ENCODE measurements at places on chromosomes 3 and 15.

DNA sequence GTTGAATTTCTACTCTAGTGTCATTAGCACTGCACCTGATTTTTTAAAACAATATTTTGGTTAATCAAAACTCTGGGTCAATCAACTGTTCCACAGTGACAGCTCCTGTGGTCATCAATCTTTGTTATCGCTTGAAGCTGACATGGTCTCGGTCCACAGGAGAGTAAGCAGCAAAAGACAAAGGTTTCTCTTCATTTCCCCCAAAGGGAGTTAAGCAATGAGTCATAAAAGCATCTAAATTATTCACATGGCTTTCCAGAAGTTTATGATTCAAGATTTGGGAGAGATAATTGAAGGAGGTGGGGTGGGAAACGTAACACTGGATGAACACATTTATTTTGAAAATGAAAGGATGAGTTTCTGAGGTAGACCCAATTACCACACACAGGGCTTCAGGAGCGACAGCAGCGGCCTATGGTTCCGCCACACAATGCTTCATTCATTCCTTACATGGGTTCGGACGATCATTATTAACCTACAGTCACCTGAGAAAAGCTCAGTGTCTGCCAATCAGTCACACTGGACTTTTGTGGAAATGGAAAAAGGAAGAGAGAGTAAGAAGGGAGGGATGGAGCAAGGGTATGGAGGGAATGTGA, 505.1 kb downstream of the FHIT start:
- DNase-seq = no peak

DNA sequence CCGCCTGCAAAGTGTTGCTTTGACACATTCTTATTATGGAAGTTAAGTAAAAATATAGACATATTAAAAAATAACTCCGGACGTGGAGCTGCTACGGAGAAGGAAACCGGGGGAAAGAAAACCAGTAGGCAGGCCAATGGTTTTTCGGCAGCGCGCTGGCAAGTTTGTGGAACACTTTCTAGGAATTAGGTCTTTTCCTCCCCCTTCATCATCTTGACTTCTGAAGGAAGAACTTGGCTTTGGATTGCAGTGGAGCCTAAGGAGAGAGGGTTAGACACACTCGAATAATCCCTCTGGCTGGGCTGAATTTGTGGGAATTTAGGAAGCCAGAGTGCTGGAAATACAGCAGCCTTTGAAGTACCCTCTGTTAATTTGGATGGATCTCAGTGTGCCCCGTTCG, 317 bp downstream of the ROBO2 start:
- DNase-seq = no peak

GRCh38 chr3:194691481-194692283, 6.0 kb downstream of the FAM43A start:
- no peak for DNase-seq

DNA sequence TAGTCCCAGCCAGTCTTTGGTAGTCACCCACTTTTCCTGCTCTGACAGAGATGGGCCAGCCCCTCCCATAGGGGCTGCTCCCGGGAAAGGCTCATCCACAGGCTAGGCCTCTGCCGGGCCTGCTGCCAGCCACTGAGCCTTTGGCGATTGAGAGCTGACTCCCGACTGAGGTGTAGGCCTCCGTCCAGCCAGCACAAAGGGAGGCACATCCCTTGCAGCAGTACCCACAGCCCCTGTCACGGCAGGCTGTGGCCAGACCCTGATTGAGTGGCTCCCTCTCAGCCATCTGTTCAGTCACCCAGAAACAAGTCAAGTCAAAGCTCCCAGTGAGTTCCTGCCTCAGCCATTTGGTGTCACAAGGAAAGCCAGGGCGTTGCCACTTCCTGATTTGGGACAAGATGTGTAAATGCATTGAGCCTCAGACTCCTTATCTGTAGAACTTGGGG, 6.2 kb upstream of the PAK6 start:
- DNase-seq = peak; percentile 45

GRCh38 chr3:10395671-10396070, 74.8 kb upstream of the SEC13 start:
- DNase-seq = no peak

GRCh38 chr3:108602935-108603294, 13.4 kb downstream of the DZIP3 start:
- no peak for DNase-seq

- no peak for DNase-seq
These were observed 6.4 kb downstream of the C3orf52 start for GRCh38 chr3:112092496-112093179.

DNA sequence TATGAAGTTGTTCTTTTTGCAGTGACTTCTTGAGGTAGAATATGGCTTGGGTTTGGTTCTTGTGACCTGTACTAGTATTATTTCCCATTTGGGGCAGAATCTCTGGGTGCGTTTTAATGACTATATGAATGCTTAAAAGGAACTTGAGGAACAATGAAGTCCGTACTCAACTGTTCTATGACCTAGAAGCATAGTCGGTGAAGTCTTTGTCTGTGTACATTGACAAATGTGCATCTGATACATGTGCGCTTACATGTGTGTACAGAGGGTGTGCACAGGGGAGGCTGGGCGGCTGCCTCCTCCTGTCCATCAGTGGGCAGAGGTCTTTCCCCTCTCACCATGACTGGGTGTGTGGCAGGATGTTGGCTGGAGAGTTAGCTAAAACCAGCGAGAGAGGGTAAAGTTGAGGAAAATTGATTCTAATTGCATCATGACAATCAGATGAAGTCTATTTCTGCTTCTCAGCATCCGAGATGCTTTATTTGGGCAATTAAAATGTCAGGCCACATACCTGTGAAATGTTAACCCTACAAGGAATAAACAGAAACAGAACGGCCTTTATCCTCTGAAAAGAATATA, 1.0 kb upstream of the NR2F2 start:
- DNase-seq = peak; percentile 51

DNA sequence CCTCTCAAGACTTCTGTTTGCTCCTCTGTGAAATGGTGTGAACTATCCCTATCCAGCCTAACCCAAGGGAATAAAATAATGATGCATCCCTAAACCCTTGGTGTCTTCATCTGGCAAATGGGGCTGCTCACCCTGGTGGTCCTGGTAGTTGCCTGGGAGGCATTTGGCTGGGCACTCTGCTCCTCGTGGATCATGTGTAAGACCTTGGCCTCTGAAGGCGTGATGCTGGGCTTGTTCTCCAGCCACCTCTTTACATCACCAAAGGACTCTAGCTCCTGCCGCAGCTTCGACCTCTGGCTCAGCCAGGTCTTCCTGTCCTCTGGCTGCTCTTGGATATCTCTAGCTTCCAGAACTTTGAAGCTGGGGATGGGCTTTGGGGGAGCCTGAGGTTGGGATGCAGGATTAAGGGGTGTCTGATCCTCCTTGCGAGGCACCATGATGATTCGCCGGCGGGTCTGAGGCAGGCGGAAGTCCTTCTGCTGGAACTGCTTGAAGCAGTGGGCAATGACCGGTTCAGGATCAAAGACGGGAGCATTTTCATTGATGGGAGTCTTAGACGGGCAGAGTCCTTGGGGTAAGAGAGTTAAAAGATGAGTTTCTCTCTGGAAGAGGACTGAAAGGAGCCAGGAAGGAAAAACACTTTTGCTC, 7.1 kb downstream of the EFCAB12 start:
- no peak for DNase-seq

DNA sequence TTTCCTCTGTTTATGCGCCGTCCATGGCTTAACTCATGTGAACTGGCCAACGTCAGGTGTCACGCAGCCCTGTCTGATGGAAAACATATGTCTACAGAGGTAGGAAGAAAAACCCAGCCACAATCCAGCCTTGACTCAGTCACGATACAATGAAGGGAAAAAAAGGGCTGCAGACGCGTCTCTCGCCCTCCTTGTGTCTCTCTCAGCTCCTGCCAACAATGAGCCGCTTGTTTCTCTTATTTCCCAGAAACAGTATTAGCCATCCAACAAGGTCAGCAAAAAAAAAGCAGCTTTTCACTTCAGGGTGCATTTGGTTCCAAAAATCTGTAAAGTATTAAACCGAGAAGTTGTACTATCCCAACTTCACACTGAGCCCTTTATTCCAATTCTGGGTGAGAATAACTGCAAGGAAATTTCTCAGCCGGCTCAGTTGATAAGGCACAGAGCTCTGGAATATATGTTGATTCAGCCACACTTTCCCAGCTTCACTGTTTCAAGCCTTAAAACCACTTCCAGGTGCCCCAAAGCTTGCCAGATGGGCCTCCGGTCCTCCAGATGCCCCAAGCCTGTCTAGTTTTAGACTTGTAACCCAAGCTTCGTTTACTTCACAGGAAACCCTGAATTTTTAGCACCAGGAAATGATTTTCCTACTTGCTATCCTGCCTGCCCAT, 79.4 kb downstream of the TM4SF4 start:
- DNase-seq = no peak

- no peak for DNase-seq
These were observed 93.9 kb downstream of the ECT2 start for GRCh38 chr3:172844428-172844827.

DNA sequence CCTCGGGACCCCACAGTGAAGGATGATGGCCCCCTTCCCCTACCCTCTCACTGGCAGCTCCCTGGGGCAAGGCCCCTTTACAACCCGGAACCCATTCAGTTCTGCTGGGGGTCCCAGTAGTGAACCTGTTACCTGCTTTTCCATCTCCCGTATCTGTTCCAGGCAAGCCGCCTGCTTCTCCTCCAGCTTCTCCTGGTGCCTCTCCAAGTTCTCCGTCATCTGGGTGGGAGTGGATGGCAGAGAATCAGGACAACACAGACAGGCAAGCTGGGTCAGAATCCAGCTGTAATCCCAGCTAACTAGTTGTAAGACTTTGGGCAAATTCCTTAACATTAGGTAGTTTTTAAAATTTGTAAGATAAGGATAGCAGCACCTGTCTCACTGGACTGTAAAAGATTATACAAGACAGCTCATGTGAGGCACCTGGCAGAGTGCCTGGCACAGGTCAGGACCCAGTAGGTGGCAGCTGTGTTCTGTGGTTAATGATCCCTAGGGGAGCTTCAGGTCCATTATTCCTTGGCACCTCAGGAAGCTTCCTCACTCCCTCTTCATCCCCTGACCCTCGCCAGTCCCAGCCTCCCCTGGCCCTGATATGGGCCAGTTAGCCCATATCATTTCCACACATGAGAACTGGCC, 6.4 kb upstream of the ANKRD63 start:
- DNase-seq = peak; percentile 39

GRCh38 chr15:61857169-61857829, 202.9 kb downstream of the VPS13C start:
- DNase-seq = no peak

- DNase-seq = no peak
These were observed 15.9 kb downstream of the PSTPIP1 start for GRCh38 chr15:77010857-77011256.

- DNase-seq = peak; percentile 84
These were observed 4.6 kb upstream of the SIN3A start for GRCh38 chr15:75455982-75456531.

DNA sequence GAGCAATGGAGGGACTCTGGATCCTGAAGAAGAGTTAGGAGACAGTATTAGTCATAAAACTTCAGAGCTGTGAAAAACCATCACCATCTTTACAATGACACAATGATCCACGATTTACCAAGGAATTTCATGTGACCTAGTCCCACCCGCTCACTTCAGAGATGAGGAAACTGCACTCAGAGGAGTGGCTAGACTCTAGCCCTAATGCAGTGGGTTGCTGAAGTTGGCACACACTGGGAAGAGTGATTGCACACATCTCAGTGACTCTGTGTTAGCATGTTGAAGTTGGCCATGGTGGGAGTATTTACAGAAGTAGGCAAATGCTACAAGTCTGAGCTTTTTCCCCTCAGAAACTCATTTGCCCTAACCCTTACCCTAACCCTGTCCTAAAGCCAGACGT, 35.2 kb upstream of the SPATA12 start:
- no peak for DNase-seq

DNA sequence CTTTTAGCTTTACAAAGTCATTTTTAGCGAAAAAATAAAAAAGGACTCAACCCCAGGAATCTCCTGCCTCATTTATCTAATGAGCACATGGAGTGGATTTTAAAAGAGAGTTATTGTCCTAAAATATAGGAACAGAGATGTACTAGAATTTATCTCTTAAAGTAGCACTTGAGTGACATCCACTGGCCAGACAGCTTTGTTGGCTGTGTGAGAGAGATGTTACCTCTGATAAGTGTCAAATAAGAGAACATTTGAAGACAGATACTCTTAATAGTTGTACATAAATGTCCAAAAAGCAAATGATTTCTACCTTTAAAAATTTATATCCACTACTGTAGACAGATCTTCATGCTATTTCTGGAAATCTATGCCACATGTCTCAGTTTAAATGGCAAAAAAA, 12.3 kb upstream of the MFSD1 start:
- peak; percentile 62 for DNase-seq

DNA sequence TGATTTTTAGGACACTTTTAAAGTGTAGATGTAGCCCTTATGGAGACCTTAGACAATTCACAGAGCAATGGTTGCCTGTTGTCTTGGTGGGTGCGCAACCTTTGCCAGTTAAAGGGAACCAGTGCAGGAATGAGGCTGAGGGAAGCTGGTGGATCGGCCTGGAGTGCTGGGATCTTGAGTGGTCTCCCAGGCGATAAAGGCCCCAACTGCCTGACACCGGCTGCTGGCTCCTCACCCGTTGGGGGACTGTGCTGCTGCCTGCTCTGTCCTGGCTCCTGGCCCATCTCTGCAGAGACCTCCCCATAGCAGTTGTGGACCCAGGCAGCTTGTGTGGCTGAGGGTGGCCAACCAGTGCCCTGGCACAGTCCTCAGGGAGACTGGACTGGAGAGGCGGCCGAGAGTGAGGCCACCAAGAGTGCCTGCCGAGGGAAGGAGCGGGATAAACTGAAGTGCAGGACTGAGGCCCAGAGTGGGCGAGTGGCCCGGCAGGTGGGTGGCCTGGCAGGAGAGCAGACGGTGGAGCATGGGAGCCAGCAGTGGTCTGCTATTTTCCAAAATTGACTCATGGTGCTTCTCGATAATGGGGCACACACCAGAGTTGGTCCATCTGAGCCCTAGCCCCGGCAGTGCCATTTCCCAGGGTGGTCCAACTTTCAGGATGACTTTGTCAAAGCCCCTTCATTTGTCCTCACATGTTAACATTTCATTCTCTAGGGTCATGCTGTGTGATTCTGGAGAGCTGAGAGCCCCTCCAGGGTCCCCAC, 2.1 kb downstream of the ALDH1A3 start:
- no peak for DNase-seq

DNA sequence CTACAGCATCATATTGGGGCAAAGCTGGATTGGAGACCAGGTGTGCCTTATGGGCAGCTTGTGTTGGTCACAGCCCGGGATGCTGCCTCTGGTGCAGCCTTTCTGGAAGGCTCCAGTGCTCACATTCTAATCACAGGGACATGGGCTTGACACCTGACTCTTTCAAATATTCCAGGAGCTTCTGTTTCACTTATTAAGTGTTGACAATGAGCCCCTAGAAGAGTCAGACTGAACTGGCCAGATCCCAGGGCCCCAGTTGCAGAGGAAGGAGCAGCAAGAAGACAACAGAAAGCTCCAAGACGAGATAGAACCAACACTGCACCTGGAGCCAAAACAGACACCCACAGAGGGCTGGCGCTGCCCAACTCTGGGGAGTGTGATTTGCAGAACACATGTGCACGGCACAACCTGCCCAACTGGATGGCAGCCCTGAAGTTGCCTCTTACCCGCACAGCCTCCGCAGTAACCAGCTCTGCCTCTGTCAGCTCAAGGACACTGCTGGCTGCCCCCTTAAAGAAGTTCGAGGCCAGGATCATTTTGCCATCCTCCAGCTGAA, 30.3 kb downstream of the ALDH1L1 start:
- DNase-seq = no peak

GRCh38 chr15:53126144-53126543, 336.0 kb upstream of the ONECUT1 start:
- no peak for DNase-seq

- DNase-seq = no peak
These were observed 146.7 kb downstream of the FBN1 start for GRCh38 chr15:48498828-48499227.

GRCh38 chr3:52366527-52366926, 50.4 kb downstream of the DNAH1 start:
- no peak for DNase-seq

All from epithelial cell of esophagus (primary cell).